Effector memory CD8-positive, alpha-beta T cell (primary cell): ENCODE measurements at places on chromosomes 16 and 17.

DNA sequence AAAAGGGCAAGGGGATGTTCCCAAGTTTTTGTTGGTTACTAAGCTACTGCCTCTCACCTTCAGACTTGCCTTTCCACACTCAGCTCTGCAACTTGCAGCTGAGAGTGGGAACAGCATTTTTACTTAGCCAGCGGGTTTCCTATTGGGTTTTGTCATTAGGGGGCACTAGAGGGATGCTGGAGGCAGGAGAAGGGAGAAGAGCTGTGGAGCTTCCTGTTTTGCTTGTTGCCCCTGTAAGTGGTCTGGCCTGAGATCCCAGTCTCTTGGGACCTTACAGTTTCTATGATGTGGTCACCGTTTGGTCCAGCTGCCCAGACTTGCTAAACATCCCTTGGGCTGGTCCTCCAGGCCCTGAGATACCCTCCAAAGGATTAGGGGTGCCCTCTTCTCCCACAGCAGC is 209.6 kb upstream of the NLRP1 start:
- DNase-seq = no peak

DNA sequence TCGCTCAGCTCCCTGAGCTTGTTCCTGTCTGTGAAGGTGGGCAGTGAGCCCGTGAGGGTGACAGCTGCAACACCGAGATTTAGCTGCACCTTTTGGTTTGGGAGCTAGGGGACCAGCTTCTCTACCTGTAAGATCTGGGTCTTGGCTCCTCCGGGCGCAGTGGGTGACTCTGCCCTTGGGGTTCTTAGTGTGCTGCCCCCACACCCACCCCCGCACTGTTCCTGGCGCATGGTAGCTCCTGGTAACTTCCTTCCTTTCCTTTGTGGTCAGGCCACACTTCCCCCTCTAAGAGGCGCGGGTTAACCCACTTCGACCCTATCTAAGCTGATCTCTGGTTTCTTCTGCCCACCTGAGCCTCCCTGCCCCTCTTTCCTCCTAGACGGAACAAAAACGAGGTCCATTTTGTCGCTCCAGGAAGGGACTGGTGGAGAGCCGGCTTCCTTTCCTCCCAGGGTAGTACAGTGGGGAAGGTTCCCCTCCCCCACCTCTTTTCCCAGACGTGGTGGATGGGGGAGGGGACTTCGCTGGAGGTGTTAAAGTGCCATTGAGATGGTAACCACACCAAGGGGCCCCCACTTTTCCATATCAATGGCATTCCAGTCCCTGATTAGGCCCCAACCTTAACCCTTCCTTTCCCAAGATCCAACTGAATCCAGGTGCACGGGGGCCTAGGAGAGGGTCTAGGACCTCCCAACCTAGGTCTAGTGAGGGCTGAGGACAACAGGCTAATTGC is 4.6 kb upstream of the CLDN9 start:
- no peak for DNase-seq

DNA sequence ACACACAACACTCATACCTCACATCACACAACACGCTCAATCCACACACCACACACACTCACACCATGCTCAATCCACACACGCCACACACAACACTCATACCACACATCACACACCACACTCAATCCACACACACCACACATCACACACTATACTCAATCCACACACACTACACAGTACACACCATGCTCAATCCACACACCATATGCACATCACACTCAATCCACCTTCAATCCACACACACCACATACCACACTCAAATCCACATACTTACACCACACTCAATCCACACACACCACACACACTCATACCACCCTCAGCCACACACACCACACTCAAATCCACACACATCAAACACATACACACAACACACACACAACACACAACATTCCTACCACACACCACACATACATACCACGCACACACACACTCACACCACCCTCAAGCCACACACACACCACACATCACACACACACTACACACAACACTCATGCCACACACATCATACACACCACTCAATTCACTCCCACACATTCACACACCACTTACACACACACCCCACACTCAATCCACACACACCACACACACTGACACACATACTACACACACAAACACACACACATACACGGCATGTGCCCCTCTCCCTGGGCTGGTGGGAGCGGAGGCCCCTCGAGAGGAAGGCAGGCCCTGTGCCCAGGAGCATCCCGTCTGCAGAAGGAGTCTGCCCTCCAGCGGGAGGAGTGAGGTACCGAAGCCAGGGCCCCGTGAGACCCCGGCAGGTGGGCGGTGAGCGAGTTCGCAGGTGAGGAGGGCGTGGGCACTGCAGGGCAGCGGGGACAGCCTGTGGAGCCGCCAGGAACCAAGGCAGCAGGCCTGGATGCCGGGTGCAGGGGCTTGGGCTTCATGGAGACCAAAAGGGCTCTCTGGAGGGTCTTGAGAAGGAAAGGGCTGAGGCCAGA is 33.1 kb upstream of the RPTOR start:
- no peak for DNase-seq

- DNase-seq = no peak
These were observed 26.0 kb upstream of the HNF1B start for GRCh38 chr17:37770631-37771518.

DNA sequence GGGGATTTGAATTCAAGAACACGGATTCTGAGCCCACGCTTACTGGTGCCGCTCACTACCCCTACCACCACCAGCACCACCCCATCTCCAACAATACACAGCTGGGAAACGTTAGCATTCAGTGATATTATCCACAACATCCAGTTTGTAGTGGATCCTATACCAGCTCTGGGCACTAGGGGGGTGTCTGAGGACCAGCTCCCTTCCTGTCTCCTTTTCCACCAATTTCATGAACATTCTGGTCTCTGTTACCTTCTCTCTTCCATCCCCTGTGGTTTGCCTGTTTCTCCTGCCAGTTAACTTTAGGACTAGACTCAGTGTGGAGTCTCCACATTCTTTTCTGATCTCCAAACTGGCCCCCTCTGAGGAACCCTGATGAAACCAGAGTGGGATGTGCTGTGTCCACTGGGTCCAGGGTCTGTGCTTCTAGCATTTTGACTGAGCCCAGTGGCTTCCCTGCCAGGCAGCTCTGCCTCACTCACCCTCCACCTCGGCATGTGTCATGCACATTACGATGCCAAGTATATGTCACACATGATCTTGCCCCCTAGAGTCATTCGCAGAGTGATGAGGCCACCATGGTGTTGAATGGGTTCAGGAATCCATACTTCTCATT is 187.0 kb upstream of the CDH13 start:
- DNase-seq = no peak

DNA sequence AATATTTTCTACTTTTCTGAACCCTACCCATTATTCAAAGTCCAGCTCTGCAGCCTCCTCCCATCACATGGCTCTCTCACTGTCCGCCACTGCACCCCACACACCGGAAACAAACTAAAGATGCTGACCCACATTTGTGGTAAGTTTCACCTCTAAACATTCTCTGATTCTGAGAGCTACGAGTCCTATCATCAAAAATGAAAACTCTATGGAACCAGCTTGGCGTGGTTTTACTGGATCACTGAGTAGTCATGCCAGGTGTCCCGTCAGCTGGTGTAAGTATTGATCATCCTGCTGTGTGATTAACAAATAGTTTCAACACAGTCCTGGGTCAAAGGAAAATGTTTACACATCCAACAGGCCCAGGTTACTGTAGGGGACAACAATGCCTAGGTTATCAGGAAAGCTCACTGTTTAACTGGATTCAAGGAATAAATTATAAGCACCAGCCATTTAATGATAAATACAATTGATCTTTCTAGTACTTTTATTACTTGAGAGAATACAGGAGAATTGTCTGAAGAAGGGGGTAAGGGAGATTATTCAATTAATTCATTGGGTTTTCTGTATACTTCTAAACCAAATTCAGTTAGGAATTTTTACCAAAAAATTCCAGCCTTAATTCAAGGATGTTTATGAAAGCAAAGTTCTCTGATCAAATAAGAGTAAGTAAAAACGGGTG is 33.9 kb downstream of the CYTH1 start:
- no peak for DNase-seq

- DNase-seq = no peak
These were observed 43.9 kb upstream of the ABR start for GRCh38 chr17:1223662-1224061.

DNA sequence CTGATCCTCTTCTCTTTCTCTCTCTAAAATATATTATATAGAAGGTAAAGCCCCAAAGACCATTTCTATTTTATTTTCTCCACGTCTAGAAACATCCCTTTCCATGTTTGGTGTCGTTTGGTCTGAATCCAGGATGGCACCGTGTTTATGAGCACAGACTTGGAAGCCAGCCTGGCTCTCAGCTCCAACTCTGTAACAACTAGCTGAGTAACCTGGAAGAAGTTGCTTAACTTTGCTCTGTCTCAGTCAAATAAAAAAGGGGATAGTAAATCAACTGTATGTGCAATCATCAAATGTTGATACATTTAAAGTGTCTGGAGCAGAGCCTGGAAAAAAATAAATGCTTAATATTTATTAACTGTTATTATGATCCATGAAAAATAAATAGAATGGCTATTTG is 249.8 kb upstream of the MAF start:
- no peak for DNase-seq

- no peak for DNase-seq
These were observed 250.1 kb upstream of the CDH5 start for GRCh38 chr16:66116163-66117002.

DNA sequence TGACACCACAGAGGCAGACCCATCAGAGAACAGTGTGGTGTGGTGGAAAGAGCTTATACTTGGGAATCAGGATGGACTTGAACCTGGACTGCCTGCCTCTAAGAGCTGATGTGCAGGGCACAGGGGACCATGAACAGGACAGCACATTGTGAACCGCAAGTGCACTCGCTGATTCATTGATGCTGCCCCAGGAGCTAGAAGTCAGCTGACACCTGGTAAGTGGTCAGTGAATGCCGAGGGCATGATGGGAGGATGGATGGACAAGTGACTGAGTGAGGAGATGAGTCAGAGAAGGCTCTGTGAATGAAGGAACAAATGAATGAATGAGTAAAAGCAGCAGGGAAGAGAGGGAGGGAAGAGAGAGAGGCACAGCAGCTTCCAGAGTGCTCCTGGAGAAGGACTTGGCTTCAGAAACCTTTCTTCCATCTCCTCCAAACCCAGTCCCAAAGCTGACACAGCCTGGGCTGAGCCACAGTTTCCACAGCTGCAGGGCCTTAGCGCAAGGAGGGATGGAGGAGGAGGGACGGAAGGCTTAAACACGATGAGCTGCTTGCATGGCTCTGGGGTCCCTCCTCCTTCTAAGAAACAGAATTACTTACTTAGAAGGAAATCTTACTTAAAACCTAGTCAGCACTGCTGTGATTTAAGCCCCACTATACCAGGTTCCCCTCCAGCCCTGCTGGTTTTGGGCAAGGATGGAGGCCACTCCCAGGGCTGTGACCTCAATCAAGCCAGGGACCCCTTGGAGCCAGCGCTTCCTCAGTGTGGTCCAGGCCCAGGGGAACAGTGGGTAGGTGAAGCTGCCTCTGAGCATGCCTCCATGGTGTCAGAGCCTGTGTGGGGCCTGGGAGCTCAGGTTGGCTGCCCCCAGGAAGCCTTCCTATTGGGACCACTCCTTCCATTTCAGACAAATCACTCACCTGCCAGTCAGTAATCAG is 184.6 kb downstream of the TMEM132E start:
- no peak for DNase-seq

DNA sequence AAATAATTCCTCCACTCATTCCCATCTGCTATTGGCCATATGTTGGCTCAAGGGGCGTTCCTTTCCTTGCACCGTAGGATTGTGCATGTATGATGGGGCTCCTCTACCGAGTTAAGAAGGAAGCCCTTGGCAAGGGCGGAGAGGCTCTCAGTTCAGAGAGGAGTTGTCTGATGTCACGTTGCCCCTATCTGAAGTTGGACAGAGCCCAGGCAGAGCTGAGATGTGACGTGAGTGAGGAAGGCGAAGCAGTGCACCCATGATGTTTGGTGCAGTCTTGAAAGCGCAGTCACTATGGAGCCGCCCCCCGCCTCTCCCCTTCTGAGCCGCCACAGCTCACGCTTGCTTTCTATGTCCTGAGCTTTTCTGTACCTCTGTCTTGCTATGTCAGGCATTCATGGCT is 40.7 kb downstream of the CDH13 start:
- DNase-seq = no peak

DNA sequence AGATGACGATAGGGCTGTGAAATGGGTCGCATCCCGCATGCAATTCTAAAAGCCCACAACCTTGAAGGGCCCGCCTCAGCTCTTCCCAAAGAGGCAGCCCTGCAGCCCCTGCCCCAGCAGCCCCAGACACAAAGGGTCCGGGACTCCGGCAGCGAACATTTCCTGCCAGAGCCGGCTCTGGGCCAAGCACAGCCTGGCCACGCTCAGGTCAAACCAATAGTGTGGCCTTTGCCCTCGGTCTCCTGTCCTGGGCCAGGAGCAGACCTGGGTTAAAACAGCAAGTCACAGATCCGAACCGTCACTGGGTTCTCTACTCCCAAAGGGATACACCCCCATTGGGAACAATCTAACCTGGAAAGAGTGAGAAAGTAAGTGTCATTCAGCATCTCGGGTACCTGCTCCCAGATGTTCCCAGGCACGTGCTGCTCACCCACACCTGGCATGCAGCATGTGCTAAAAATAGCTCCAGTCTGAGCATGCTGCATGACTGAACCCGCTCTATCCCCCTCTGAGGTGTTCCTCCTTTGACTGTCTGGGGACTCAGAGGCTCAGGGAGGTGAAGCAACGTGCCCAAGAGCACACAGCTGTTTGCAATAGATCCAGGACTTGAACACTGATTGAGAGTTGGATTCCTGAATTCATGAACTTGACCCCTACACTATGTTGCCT is 22.2 kb upstream of the ATP2A3 start:
- no peak for DNase-seq

DNA sequence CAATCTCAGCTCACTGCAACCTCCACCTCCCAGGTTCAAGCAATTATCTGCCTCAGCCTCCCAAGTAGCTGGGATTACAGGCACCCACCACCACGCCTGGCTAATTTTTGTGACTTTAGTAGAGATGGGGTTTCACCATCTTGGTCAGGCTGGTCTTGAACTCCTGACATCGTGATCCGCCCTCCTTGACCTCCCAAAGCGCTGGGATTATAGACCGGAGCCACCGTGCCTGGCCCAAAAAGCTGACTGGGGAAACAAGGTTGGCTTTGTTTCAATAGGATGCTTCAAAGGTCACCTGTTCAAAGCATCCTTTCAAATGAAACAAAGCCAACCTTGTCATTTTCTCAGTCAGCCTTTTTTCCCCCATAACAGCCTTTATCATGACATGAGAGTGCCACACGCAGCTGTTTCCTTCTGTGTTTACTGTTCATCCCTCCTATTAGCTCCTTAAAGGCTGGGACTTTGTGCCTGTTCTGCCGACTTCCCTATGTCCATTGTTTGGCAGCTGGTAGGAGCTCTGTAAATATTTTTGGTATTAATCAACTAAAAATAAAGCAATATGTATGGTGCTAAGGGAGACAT is 51.1 kb downstream of the ADAMTS18 start:
- no peak for DNase-seq

GRCh38 chr17:12388226-12388625 is 277.5 kb upstream of the MYOCD start:
- DNase-seq = no peak
